Hematopoietic multipotent progenitor cell treated with erythropoietin and hydrocortisone succinate and interleukin-3 and kit ligand, for 8 days (in vitro differentiated cells): ENCODE measurements at places on chromosomes 6 and 20.

GRCh38 chr6:11318835-11319813 lies 86.7 kb upstream of the NEDD9 start:
- no peak for DNase-seq

DNA sequence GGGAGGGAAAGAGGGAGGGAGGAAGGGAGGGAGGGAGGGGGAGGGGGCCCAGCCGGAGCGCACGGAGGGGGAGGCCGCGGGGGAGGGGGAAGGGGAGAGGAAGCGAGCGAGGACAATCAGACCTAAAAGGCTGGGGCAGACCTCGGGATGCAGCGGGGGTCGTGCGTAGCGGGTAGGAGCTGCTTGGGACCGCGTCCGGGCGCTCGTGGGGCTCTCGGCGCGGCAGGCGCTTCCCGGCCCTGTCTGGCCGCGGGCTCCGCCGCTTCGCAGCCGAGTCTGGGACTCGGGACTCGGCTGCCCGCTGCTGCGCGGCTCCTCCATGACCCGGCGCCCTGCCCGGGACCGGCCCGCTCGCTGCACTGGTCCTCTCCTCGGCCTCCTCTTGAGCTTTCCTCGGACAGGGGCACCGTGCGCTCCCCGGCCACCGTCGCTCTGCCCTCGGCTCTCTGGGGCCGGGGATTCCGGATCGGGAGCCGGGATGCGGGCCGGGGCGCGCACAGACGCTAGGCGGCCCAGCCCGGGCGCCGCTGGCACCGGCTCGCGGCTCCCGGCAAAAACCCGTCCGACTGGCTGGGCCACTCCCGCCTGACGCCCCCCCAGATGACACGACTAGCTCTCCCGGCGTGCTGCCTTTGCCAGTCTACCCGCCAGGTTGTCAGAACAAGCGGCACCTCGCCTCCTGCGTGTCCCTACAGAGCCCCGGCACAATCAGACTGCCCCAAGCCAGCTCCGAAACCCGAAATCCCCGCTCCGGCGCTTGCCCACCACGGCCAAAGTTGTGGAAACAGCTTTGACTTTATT lies 2.2 kb downstream of the TFAP2A start:
- DNase-seq, result no peak

- DNase-seq, result no peak
Observed at GRCh38 chr20:35598899-35599775, 16.5 kb upstream of the SPAG4 start.

- DNase-seq, result no peak
Observed at GRCh38 chr6:75588948-75589347, 12.7 kb upstream of the SENP6 start.

- no peak for DNase-seq
Observed at GRCh38 chr6:51842804-51843378, 244.5 kb downstream of the PKHD1 start.

DNA sequence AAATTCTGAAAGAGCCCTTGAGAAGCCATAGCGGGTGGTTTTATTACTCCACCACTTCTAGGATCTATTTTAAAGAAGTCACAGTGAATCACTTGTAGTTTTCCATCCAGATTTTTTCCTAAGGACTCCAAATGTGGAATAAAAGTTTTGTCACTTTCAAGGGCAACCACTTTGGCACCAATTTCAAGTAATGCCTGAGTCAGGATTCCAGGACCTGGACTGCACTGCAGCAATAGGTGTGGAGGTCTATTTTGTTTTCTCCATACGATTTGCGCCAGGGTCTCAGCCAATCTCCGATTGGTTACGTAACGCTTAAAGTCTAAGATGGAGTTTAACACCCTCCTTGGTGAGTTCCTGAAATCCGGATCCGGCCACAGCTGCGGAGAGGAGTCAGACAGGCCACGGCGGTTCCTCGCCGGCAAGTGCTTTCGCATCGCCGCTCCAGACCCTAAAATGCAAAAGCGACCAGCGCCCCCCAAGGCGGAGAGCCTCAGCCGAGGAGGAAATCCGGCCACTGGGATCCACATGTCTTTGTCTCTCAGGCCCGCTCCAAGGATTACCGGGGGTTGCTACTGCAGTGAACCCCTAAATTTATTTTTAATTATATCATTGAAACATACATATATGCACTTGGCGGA lies 18.6 kb upstream of the PPP1R3G start:
- DNase-seq, result no peak

- DNase-seq, result no peak
Observed at GRCh38 chr20:50874758-50875665, 56.2 kb downstream of the ADNP start.

DNA sequence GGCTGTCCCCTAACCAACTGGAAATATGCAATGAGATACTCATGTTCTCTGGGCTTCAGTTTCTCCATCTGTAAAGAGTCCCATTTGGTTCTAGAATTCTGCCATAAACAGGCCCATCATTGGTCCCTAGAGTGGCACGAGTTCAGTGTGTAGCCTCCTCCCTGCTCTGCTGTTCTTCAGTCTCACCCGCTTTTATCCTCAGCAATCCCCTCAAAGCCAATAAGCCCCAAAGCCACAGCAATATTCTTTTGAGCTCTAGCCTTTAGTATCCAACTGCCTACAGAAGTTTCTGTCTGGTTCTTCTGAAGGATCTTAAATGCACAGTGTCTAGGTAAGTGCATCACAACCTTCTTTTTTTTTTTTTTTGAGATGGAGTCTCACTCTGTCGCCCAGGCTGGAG lies 9.8 kb upstream of the MRPS18A start:
- DNase-seq, result no peak

- no peak for DNase-seq
Observed at GRCh38 chr6:160030103-160030502, 61.2 kb downstream of the IGF2R start.

GRCh38 chr20:50360218-50360672 lies 149.9 kb upstream of the PTPN1 start:
- DNase-seq, result no peak

- DNase-seq, result no peak
Observed at GRCh38 chr6:3412779-3413500, 43.9 kb downstream of the SLC22A23 start.

GRCh38 chr6:145583753-145584152 lies 151.6 kb downstream of the EPM2A start:
- DNase-seq, result no peak

- DNase-seq, result no peak
Observed at GRCh38 chr6:130276507-130276906, 53.8 kb upstream of the SAMD3 start.

GRCh38 chr20:8433291-8433690 lies 301.2 kb downstream of the PLCB1 start:
- no peak for DNase-seq

GRCh38 chr6:163298079-163298830 lies 116.3 kb upstream of the QKI start:
- no peak for DNase-seq

- peak; percentile 76 for DNase-seq
Observed at GRCh38 chr6:118893064-118893806, 717 bp upstream of the ASF1A start.

GRCh38 chr6:129605967-129606366 lies 104.0 kb downstream of the ARHGAP18 start:
- no peak for DNase-seq

GRCh38 chr6:7851780-7852179 lies 58.8 kb downstream of the TXNDC5 start:
- no peak for DNase-seq

DNA sequence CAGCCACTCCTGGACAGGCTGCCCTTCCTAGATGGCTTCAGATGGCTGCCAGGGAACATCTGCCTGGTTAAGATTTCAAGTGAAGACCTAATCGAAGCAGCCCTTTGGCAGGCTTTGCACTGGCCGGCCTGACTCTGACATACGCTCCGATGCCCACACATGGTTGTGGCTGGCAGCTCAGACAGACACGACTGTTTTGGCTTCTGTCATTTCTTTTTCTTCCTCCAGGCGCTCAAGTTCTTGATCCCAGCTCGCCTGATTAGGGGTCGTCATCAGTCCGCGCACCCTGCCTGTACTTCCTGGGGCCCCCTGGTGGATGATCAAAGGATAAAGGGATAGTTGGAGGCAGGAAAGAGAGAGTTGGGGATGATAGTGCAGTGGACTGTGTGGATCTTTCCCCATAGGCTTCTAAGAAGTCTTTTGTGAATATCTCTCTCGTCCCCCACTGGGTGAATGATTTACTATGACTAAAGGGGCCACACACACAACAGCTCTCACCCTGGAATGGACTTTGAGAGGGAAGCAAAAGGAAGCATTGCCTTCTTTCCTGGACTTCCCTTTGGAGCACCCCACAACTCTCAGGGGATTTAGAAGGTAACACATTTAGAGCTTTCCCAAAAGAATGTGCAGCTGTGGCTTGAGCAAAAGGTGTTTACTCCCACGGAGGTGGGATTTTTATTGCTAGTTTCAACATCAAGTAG lies 21.4 kb upstream of the TRAM2 start:
- DNase-seq, result peak; percentile 80

DNA sequence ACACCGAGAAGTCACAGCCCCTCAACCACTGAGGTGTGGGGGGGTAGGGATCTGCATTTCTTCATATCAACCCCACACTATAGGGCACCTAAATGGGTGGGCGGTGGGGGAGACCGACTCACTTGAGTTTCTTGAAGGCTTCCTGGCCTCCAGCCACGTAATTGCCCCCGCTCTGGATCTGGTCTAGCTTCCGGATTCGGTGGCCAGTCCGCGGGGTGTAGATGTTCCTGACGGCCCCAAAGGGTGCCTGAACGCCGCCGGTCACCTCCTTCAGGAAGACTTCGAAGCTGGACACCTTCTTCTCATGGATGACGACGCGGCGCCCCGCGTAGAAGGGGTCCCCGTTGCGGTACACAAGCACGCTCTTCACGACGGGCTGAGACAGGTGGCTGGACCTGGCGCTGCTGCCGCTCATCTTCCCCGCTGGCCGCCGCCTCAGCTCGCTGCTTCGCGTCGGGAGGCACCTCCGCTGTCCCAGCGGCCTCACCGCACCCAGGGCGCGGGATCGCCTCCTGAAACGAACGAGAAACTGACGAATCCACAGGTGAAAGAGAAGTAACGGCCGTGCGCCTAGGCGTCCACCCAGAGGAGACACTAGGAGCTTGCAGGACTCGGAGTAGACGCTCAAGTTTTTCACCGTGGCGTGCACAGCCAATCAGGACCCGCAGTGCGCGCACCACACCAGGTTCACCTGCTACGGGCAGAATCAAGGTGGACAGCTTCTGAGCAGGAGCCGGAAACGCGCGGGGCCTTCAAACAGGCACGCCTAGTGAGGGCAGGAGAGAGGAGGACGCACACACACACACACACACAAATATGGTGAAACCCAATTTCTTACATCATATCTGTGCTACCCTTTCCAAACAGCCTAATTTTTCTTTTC lies at the start of gene DCDC2:
TSS of gene DCDC2 (minus strand) at position 724 of the 883 bp plus-strand sequence. CDS start at position 415, 309 bp downstream.
- DNase-seq, result no peak

GRCh38 chr6:34378470-34378869 lies 14.0 kb downstream of the NUDT3 start:
- no peak for DNase-seq

DNA sequence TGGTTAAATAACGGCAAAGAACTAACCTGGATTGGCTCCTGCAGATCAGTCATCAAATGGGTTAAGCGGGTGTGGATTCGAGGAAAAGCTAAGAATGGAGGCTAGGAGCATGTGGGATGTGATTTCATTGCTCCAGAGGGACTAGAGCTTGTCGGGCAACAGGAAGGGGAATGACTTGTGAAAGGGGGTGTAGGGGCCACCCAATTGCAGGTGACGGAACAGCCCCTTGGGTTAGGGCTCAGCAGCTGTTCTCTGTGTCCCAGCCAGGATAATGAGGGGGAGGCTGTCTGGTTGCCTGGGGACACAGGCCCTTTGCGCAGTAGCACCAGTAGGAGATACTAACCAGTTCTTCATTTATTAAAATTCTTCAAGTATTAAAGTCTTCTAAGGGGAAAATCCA lies 25.0 kb upstream of the MRPS18A start:
- no peak for DNase-seq

- DNase-seq, result no peak
Observed at GRCh38 chr20:50735813-50736212, 4.4 kb downstream of the PARD6B start.

GRCh38 chr6:33772082-33772830 lies 16.7 kb downstream of the LEMD2 start:
- no peak for DNase-seq

GRCh38 chr6:168124158-168124557 lies 45.1 kb upstream of the FRMD1 start:
- no peak for DNase-seq

GRCh38 chr6:113599444-113599843 lies 257.7 kb upstream of the MARCKS start:
- no peak for DNase-seq
